Caki2 (cell line): ENCODE measurements at places on chromosomes 11 and 22. TPM values are rescaled to one million over a fixed set of nuclear protein-coding genes. Genes with fewer than 3 reads are reported as not detected.

Gene RASSF10
- total RNA-seq = 36.0 and 37.3 TPM in 2 replicates

Gene A4GALT
- 5.6 and 8.3 TPM in 2 replicates for total RNA-seq

Gene NLRP14
- not detected in 2 replicates for total RNA-seq

Gene SNX32
- not detected in 2 replicates for total RNA-seq

Gene PHF21B
- total RNA-seq = not detected in 2 replicates

Gene EMID1
- 0.37 and 1.6 TPM in 2 replicates for total RNA-seq

Gene PACSIN3
- 31.9 and 35.9 TPM in 2 replicates for total RNA-seq

Gene OR4A16
- total RNA-seq = not detected in 2 replicates

Gene OR52I1
- total RNA-seq = not detected in 2 replicates

Gene TIMP3
- 0.14 TPM in 1 of 2 replicates, not detected in the other for total RNA-seq

Gene KIF18A
- total RNA-seq = 9.0 and 9.9 TPM in 2 replicates

Gene TREH
- not detected in 2 replicates for total RNA-seq

Gene WT1
- 0.64 TPM in 1 of 2 replicates, not detected in the other for total RNA-seq

Gene CRYBB2
- total RNA-seq = not detected in 2 replicates

Gene GGTLC3
- not detected in 2 replicates for total RNA-seq

Gene MMP20
- not detected in 2 replicates for total RNA-seq

Gene FHIP1B
- total RNA-seq = 10.9 and 14.0 TPM in 2 replicates

Gene TRIM22
- total RNA-seq = 7.4 TPM in 1 of 2 replicates, not detected in the other

Gene KCNJ1
- 0.10 TPM in 1 of 2 replicates, not detected in the other for total RNA-seq

Gene C11orf86
- not detected in 2 replicates for total RNA-seq

Gene CRYBB1
- not detected in 2 replicates for total RNA-seq

Gene OR51E1
- not detected in 2 replicates for total RNA-seq

Gene CCDC81
- 0.51 TPM in 1 of 2 replicates, not detected in the other for total RNA-seq

Gene SCUBE1
- 0.14 TPM in 1 of 2 replicates, not detected in the other for total RNA-seq

Gene SLC5A12
- not detected in 2 replicates for total RNA-seq

Gene SIK3
- total RNA-seq = 4.6 and 5.6 TPM in 2 replicates

Gene ANKK1
- total RNA-seq = not detected in 2 replicates

Gene CRYBA4
- total RNA-seq = not detected in 2 replicates

Gene PHLDA2
- total RNA-seq = 21.8 and 27.2 TPM in 2 replicates

Gene CST6
- total RNA-seq = not detected in 2 replicates

Gene TRIM49C
- not detected in 2 replicates for total RNA-seq

Gene BEST1
- not detected in 2 replicates for total RNA-seq

Gene GRIA4
- 17.1 and 28.8 TPM in 2 replicates for total RNA-seq

Gene DDX25
- not detected in 2 replicates for total RNA-seq

Gene MPEG1
- total RNA-seq = not detected in 2 replicates

Gene C11orf21
- 0.68 TPM in 1 of 2 replicates, not detected in the other for total RNA-seq

Gene PHLDB1
- 24.8 and 26.6 TPM in 2 replicates for total RNA-seq

Gene CARD18
- total RNA-seq = not detected in 2 replicates
